ENCODE measurements at places on chromosomes 5 and 9.

GRCh38 chr5:18749763-18750162, 1115.5 kb downstream of the TAF11L14 start:
- DNase-seq, result no peak

DNA sequence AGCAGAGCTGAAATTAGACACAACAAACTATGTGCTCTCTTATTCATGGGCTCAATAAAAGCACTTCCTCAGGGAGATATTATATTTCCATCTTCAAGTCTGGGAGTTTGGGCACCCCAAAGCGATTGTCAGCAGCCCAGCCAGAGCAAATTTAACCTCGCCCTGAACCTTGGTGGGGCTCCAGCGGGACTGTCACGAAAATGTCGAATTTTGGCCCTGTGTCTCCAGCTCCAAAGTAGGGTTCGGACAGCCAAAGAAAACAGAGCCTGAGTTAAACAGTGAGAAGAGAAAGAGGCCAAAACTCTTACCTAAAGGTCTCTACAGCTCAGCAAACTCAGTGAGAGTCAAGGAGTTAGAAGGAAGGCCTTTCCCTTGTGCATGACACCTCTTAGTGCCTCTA, 432.9 kb downstream of the SPATA31D1 start:
- DNase-seq, result no peak

DNA sequence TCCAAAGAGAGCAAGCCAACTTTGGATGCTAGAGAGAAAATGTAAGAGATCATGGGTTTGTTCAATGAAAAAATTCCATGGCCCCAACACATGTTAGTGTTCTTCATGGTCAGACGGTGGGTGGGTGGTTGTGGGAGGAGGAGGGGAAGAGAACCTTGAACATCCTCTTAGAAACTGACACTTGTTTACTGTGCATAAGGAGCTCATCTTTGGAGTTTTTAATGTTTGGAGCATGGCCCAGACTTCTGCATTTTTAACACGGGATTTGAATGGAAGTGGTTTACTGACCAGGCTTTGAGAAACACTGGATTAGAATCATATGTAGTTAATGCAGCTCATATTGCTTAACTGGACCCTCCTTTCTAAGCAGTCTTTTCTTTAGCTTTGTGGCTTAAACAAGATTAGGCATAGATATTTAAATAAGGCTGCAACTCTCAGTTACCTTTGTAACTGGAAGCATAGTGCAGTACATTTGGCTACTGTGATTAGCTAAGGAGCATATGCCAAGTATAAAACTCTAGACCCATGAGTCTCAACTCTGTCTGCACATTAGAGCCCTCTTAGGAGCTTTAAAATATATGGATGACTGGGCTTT, 60.1 kb downstream of the FOCAD start:
- DNase-seq, result no peak

GRCh38 chr9:127463911-127464310, 12.6 kb downstream of the LRSAM1 start:
- no peak for DNase-seq
